ENCODE measurements at places on chromosomes 7 and 10. TPM values are rescaled to one million over a fixed set of nuclear protein-coding genes. Genes with fewer than 3 reads are reported as not detected.

ZNF735 gene
- total RNA-seq, result not detected

HERC4 gene
- 57.2 TPM for total RNA-seq

LSM8 gene
- 18.8 TPM for total RNA-seq

ANKRD7 gene
- total RNA-seq, result not detected

ITPRID1 gene
- total RNA-seq, result not detected

SPDYE9 gene
- total RNA-seq, result not detected

C10orf143 gene
- total RNA-seq, result not detected

- DNase-seq, result no peak
Observed at GRCh38 chr7:41964849-41965745, 262.2 kb upstream of the INHBA start.

DNA sequence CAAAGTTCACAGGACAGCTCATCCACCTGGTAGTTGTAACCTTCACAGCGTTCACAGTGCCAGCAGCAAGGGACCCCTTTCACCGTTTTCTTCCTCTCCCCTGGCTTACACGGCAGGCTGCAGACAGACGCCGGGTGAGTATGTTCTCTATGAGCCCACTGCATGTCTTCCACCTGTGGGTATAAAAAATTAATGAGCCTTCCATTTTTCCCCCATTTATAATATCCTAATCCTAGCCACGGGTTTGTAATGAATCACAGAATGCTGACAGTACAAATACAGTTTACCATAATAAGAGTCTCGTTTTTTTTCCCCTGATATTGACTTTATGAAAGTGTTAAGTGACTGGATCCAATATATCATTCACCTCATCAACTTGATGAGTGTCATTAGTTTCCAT lies 719.0 kb downstream of the GRM8 start:
- no peak for DNase-seq

- no peak for DNase-seq
Observed at GRCh38 chr7:131603932-131604331, 47.5 kb upstream of the PODXL start.

GRCh38 chr10:86674912-86675311 lies 6.6 kb downstream of the LDB3 start:
- DNase-seq, result no peak

- DNase-seq, result no peak
Observed at GRCh38 chr10:88221010-88221973, 357.9 kb downstream of the PTEN start.

DNA sequence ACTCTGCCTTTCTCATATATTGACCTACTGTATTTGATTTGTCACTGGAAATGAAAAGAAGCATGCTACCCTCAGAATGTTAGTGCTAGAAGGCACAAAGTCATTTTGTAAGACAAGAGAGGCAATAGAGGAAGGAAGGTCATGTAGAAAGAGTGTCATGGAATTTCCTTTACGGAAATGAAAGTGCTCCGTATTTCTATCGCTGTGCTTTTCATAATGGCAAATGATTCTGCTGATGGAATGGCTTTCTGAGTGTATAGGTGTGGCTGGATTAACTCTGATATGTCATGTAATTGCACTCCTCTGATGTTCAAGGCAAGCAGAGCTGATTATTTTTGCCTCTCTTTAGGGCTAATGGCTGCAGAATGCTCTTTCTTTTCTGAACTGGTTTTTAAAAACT lies 15.5 kb upstream of the STEAP4 start:
- DNase-seq, result no peak

- DNase-seq, result no peak
Observed at GRCh38 chr10:68310531-68310930, 21.3 kb upstream of the HNRNPH3 start.

- DNase-seq, result no peak
Observed at GRCh38 chr7:105881439-105881838, 5.0 kb upstream of the ATXN7L1 start.

DNA sequence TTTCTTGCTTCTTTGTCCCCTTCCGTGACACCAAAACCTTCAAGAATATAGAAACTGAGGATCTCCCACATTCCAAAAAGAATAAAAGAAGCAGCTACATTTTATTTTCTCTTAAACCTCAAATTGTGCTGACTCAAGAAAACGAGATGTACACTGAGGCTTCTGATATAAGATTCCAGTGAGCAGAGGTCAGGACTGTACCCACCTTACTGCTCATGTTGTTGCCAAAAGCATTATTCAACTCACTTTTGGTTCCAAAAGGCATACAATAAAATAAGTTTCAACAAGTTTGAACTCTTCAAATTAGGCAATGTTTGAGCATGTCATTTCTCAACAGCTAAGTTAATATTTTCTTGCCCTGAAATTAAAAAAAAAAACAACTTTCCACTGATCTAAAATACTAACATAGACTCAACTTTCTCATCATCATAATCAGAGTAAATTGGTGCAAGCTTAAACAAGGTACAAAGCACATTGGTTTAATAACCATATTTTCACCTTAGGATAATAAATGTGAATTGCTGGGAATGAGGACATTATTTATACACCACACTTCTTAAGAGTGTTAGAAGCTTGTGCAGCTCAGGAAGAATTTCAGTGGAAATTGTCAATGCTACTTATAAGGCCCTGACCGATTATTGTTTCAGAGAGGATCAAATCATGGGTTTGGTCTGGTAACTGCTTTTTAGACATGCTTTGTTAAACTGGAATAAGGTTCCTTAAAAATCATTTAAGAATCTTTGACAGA lies 629.0 kb upstream of the IGFBP3 start:
- DNase-seq, result no peak

DNA sequence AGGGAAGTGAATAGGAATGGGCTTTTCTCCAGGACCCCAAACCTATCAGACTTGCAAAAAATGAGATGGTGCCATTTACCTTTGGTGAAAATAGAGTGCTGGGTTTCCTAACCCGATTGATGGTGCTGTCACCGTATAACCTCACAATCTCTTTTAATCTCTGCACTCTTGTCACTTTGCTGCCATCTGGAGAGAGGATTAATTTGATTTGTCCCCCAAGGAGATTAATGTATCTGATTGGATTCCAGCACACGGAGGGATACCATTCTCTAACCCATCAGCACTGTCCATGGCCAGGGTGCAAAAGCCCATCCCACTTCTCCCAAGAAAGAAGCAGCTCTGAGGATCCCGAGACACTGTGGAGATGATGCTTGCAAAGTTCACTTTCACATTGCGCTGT lies 86.3 kb upstream of the NFE2L3 start:
- DNase-seq, result no peak

- no peak for DNase-seq
Observed at GRCh38 chr10:48901319-48901718, 38.3 kb downstream of the LRRC18 start.

- no peak for DNase-seq
Observed at GRCh38 chr7:67391168-67391567, 394.5 kb downstream of the TYW1 start.

Measured in glomerular endothelial cell (primary cell).